ENCODE measurements at places on chromosomes 3 and 15. TPM values are rescaled to one million over a fixed set of nuclear protein-coding genes. Genes with fewer than 3 reads are reported as not detected.

Gene PRC1
- 199 TPM for polyA plus RNA-seq

Gene LNP1
- polyA plus RNA-seq: 2.1 TPM

Gene ADAMTS9
- 0.16 TPM for polyA plus RNA-seq

Gene EPHA3
- polyA plus RNA-seq: 0.12 TPM

Gene GOLGA6A
- not detected for polyA plus RNA-seq

Gene ADAMTS17
- polyA plus RNA-seq: not detected

Gene EXD1
- polyA plus RNA-seq: not detected

Gene PLIN1
- 0.06 TPM for polyA plus RNA-seq

Gene ZBTB38
- 77.4 TPM for polyA plus RNA-seq

Gene DUOXA1
- polyA plus RNA-seq: not detected

Gene SLC12A6
- polyA plus RNA-seq: 20.2 TPM

Gene SST
- polyA plus RNA-seq: 0.15 TPM

Gene PLS1
- polyA plus RNA-seq: 0.23 TPM

Gene HCN4
- not detected for polyA plus RNA-seq

Gene GPD1L
- 4.2 TPM for polyA plus RNA-seq

Gene AGBL1
- polyA plus RNA-seq: not detected

Gene SELENOT
- polyA plus RNA-seq: 541 TPM

Gene HIGD2B
- polyA plus RNA-seq: not detected

Gene MEIS2
- 54.1 TPM for polyA plus RNA-seq

Gene GRK7
- polyA plus RNA-seq: not detected

Gene APBA2
- polyA plus RNA-seq: 8.5 TPM

Gene EOGT
- polyA plus RNA-seq: 18.9 TPM

Gene CRTAP
- 376 TPM for polyA plus RNA-seq

Gene CYP1A2
- polyA plus RNA-seq: not detected

Gene PRRT3
- 1.9 TPM for polyA plus RNA-seq

Gene SH3GL3
- polyA plus RNA-seq: not detected

Gene TRANK1
- polyA plus RNA-seq: 11.3 TPM

Gene PHLDB2
- polyA plus RNA-seq: 44.7 TPM

Gene GADL1
- not detected for polyA plus RNA-seq

Gene ACKR4
- polyA plus RNA-seq: 26.7 TPM

Gene C3orf70
- 3.3 TPM for polyA plus RNA-seq

Gene UACA
- polyA plus RNA-seq: 162 TPM

Gene UMPS
- 23.4 TPM for polyA plus RNA-seq

Gene AADAC
- polyA plus RNA-seq: not detected

Gene TRIM59
- 17.2 TPM for polyA plus RNA-seq

Gene EFCAB12
- 0.05 TPM for polyA plus RNA-seq

Gene CEMIP
- polyA plus RNA-seq: 497 TPM

Gene ZPLD1
- 0.05 TPM for polyA plus RNA-seq

Gene PRSS50
- not detected for polyA plus RNA-seq

Gene NR2E3
- 0.04 TPM for polyA plus RNA-seq

Gene PCCB
- 65.0 TPM for polyA plus RNA-seq

Gene GOLGA6B
- not detected for polyA plus RNA-seq

Gene SLC15A2
- 0.11 TPM for polyA plus RNA-seq

Gene CHL1
- not detected for polyA plus RNA-seq

Gene H1-8
- not detected for polyA plus RNA-seq

Gene PLCB2
- polyA plus RNA-seq: 0.22 TPM

Gene B3GALNT1
- 17.9 TPM for polyA plus RNA-seq

Gene ADIPOQ
- not detected for polyA plus RNA-seq

Gene PLOD2
- 33.2 TPM for polyA plus RNA-seq

Gene FBXW12
- not detected for polyA plus RNA-seq

Gene KLHL40
- polyA plus RNA-seq: not detected

Gene BUB1B
- polyA plus RNA-seq: 16.6 TPM

Gene ZNF385D
- polyA plus RNA-seq: 2.2 TPM

Gene RTP4
- 0.16 TPM for polyA plus RNA-seq

Gene GABRR3
- not detected for polyA plus RNA-seq

Gene RARRES1
- 4.5 TPM for polyA plus RNA-seq

Gene TRIM42
- not detected for polyA plus RNA-seq

All from BJ (cell line).